A673 (cell line): ENCODE measurements at places on chromosomes 11 and 22. TPM values are rescaled to one million over a fixed set of nuclear protein-coding genes. Genes with fewer than 3 reads are reported as not detected.

DNA sequence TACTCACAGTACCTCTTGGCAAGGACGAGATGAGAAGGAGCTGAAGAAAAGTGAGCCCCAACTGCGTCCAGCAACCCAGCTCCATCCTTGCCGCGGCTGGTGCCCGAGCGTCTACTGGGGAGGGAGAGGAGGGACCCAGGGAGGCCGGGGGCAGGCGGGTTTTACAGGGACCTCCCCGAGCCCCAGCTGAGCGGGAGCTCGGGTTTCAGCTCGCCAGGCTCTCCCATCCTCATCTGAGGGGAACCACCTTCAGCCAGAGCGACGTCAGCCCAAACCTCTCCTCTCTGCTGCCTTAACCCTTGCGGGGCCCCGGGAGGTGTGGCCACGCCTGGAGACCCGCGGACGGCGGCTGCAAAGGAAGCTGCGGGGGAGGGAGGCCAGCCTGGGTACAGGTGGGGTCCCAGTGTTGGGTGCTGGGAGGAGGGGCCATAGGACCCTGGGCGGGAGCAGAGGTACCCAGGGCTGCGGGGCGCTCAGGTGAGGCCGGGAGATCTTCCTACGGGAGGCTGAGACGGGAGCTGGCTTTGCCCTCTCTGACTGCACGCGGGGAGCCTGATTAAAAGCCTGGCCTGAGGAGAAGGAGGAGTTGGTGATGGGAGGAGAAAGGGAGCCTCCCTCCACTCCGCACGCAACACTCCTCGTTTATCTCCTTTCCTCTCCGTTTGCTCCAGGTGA, at the start of gene PAMR1:
PAMR1 (minus strand) TSS at position 116 of the 675 bp plus-strand sequence; CDS start at position 85, 31 bp downstream.
- DNase-seq, result peak; percentile 52

- no peak for DNase-seq
Measured at GRCh38 chr11:36425561-36426081, 84.5 kb downstream of the TRAF6 start.

The PACSIN3 gene
- 32.0 and 50.9 TPM in 2 replicates for total RNA-seq

The ACR gene
- not detected in 2 replicates for total RNA-seq

The BCR gene
- 62.5 and 63.1 TPM in 2 replicates for total RNA-seq
